ENCODE measurements at places on chromosomes 5 and 9.

GRCh38 chr5:95241-95980 is 3.4 kb downstream of the PLEKHG4B start:
- no peak for DNase-seq

GRCh38 chr9:76296561-76297310 is 97.5 kb downstream of the RFK start:
- no peak for DNase-seq

- no peak for DNase-seq
Measured at GRCh38 chr9:27537027-27537435, 7.4 kb upstream of the MOB3B start.

DNA sequence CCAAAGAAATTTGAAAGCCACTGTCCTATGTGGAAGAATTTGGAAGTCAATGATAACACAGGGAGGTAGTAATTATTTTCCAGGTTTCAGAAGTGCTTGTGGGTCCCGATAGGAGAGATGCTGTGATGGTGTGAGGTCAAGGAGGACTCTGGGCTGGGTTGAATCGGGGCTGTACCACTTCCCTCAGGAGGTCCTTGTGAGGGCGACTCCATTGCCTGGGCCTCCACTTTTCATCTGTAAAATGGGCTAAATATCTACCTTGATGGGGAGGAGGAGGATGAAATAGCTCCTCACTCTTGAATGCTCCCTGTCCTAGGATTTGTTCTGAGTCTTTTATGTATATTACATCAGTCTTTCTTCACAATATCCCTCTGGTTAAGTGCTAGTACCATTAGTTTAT is 59.0 kb downstream of the ROPN1L start:
- DNase-seq = no peak

DNA sequence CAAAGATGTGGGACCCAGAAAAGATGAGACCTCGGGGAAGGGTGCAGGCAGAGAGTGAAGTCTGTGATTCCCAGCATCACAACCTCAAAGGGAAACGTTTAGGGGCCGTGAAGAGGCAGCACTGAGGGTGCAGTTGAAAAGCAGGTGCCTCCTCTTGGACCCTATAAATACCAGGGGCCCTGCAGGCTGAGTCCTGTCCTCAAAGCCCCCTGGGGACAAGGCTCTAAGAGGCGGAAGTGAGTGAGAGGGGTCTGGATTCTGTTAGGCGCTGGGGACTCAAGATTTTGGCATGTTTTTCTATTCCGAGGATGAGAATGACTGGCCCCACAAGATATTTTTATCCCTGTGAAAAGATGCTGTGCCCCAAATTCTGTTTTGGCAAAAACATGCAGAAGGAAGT is 107.8 kb downstream of the THBS4 start:
- no peak for DNase-seq

DNA sequence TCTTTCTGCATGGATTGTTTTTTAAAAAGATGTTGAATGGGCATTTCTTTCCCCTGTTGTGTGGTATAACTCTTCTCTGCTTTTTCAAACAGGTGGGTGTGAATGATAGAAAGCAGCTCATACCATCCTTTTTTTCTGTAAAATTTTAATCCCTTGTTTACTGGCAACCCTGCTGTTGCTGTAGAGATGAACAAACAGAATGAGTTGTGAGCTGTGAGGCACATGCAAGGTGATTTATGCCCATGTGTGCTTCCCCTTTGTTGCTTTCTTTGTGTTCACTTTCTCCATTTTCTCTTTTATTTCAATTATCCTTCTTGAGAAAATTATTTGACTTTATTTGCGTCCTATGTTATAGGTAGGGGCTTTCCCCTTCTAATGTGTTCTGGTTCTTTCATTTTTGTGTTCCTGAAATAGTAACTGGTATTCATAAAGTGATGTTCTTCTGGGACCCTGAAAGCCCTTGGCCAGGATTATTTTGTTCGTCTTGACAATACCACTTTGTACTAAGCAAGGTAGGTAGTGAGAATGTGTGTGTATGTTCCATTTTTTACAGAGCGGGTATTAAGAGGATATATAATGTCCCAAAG is 79.9 kb downstream of the AOPEP start:
- DNase-seq = no peak

DNA sequence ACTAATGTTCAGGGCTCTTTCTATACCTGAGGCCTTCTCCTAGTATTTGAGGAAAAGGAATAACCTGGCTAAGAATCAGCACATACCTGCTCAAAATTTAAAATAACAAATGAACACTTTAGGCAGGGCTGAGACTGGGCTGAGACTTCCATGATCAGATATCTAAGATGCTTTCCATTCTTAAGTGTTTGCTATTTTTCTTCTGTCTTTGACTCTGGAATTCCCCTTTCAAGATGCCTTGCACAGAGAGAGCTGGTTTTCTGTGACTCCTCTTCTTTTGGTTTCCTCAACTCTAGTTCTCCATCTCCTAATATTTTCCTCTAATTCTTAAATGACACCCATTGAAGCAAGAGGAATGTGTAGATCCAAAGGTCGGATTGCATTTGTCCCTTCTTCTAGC is 61.1 kb downstream of the DPYSL3 start:
- DNase-seq = no peak

DNA sequence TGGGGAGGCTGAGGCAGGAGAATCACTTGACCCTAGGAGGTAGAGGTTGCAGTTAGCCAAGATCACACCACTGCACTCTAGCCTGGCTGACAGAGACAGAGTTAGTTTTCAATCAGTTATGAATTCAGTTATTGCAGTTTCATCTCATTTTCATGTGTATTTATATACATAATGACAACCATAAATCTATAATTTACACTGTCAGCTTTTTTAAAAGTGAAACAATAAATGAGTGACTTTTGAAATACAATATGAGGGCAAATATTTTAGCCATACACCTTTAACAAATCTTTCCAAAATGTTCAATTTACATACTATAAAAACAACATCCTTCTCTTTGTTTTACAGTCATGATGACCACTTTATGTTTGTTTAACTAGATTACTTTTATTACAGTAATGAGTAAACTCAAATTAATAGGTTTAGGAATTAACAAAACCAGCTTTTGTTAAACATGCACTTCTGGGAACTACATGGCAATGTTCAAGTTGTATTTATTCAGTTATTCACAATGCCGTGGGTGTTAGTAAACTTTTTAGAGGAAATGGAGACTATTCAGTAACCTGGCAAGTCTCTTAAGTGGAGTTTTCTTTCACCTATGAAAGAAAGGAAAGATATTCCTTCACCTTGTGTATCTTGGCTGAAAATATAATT is 12.7 kb downstream of the TYRP1 start:
- DNase-seq = no peak

DNA sequence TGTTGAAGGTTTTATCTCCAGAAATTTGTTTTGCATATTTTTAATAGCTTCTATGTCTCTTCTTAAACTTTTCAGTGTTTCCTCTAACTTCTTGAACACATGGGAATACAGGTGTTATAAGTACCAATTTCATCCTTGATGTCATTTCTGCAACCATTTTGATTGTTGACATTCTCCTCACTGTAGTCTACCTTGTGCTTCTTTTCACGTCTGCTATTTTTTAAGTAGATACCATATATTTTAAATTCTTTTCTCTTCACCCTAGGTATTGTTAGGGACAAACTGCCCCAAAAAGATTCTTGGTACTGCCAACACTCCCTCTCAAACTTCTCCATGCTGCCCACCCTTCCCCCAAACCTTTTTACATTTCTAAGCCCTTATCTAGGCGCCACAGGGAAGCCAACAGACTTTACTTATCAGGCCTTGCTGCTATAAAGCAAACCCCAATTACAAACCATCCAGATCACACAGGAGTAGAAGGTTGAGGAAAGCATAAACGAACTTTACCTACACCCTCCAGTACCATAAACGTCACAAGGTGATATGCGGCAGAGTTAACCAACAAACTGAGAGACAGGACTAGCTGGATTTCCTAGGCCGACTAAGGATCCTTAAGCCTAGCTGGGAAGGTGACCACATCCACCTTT is 1165.3 kb downstream of the TAF11L14 start:
- no peak for DNase-seq

DNA sequence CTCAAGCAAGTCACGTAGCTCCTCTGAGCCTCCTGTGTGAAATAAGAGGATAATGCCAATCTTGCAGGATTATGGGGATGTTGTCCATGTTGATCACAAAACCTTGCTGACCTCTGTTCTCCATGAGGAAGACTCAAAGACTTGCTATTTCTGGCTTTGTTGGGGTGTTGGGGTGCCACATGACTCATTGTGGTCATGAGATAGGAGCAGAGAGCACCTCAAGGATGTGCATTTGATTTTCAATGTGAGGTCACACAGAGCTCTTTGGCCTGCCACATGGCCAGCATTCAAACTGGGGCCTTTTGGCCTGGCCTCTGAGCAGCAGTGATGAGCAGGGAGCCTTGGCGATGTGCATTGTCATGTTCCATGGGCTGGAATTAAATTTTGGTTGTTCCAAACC is 380.3 kb downstream of the GADD45G start:
- DNase-seq = no peak

DNA sequence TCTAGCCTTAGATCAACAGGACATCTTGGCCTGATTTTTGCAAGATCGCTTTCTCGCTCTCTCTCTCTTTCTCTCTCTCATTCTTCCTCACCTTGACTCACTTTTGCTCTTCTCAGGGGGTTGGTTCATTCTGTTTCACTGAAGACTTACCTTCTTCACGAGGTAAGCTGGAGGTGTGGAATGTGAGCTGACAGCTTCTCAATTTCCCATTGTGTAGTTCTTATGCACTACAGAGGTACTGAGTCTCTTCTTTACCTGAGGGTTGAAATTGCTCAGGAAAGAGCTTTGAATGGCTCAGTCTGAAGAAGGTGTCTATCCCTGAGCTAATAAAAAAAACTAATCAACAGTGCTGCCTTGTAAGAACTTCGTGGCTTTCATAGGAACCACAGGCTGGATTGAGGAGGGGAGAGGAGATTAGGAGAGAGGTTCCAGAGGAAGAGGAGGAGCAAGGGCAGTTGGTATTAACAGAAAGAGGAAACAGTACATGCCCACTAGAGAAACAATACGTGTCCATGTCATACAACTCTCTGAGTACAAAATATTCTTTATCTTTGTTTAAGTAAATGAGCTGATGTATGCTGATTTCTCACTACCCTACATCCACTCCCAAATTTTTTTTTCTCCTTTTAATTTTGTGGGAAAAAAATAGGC is 192.2 kb downstream of the TMEM167A start:
- no peak for DNase-seq

GRCh38 chr5:24376210-24376609 is 268.6 kb downstream of the CDH10 start:
- DNase-seq = no peak

DNA sequence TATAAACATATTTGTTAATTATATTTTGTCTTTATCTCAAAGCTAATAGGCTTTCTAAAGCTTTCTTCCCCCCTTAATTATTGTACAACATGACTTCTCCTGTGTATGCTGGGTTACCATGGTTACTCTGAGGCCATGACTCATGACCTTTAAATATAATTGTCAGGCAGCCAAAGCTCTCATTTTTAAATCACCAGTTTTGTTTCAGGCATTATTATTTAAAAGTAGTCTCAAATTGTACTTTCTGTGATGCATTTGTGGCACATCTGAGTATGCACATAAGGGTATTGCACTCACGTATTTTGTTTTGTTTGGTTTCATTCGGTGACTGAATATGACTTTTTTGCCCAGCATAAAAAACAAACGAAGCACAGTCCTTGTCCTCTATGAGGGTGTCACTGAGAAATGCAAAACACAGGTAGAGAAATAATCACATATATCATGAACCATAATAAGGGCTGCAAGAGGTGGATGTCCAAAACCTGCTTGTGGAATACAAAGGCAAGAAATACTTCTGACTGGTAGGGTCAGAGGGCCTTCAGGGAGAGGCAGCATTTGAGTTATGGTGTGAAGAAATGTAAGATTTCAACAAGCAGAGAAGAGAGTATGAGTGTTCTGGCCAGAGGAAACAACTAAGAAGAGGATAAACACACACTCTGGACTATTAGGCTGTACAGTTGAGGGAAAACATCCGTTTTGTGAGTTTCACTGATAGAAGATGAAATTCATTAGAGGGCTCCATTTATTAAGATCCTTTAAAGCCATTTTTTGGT is 2.1 kb downstream of the CCDC192 start:
- no peak for DNase-seq

DNA sequence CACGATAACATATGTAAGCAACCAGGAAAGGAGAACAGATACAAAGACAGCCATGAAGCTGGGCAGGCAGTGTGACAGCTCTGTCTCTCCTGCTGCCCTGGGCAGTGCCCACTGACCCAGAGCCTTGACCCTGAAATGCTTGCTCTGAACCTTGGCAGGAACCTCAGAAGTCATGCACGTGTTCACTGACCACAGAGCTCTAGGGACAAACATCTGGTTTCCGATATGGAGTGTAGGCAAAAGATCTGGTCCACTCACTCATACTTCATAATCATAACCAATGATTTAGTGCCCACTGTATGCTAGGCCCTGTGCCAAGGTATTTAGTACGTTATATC is 102.6 kb downstream of the FSTL4 start:
- DNase-seq = no peak

GRCh38 chr5:171673328-171673727 is 112.3 kb upstream of the SMIM23 start:
- DNase-seq = no peak

DNA sequence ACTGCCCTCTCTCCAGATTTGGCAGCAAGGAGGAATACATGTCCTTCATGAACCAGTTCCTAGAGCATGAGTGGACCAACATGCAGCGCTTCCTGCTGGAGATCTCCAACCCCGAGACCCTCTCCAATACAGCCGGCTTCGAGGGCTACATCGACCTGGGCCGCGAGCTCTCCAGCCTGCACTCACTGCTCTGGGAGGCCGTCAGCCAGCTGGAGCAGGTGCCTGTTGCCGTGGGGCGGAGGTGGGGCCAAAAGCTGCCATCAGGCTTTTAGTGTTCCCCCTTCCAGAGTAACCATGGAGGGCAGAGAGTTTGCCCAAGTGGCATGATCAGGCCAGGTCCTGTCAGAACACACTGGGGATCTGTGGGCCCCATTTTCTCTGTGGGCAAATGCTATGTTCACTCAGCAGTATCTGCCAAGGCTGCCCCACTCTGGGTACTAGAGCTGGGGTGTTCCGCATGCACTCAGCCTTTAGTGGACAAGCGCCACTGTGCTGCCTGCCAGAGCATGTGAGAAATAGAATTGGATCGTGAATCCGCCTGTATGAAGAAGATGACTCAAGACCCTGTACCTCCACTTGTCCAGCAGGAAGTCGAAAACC is 117.1 kb downstream of the DAB2IP start:
- no peak for DNase-seq

DNA sequence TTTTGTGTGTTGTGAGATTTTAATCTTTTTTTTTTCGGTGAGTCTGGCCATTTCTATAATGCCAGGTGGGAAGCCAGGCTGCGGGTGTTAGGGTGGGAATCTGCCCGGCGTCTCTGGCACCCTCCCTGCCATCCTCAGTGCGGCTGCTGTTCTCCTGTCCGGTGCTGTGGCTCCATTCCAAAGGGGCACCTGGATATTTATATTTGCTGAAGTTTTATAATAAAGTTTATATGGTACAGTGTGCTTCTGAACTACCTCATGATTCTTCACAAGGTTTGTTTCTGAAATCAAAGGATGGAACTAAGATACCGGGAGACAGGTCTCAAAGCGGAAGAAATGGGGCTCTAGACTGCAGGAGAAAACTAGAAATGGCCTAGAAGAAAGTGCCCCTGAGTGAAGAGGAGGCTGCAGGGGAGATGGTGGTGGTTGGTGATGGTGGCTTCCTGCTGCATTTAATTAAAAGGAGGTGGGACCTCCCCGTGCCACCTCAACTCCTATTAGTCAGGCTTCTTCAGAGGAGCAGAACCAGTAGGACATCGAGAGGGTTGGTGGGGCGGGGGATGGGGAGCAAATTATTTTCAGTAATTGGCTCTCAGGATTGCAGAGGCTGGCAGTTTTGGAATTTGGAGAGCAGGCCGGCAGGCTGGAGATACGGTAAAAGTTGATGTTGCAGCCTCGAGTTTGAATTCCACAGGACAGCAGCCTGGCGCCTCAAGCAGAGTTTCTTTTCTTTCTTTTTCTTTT is 102.2 kb upstream of the ICE1 start:
- DNase-seq = no peak

Data from NCI-H1436 treated with DMSO at 0.1 percent for 48 hours (cell line).